ENCODE measurements at places on chromosomes 3 and 15.

DNA sequence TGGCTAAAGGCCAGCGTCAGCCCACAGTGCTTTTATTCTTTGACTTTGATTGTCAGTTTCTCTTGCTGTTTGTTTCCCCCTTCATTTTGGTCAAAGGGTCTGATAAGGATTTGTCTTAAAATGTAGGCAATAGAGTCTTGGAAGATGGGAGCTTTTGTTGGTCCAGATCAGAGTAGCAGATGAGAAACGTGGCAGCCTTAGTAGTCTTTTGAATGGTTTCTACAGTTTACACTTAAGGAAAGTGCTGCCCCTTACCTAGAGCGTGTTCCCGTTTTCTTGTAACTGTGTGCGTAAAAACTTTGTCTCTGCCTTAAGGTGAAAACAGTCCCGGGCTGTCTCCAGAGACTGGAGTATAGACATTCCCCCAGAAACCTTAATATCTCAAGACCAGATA, 630 bp downstream of the LXN start:
- DNase-seq = no peak

DNA sequence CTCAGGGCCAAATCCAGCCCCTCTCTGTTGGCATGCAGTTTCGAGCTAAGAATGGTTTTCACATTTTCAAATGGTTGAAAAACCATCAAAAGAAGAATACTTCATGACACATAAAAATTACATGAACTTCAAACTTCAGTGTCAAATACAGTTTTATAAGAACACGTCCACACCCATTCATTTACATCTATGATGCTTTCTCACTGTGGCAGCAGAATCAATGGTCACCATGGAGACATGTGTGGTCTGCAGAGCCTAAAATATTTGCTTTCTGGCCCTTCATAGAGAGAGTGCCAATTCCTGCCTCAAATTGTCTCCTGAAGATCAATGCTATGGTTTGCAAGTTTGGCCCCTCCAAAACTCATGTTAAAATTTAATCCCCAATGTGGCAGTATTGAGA, 405.8 kb downstream of the OCA2 start:
- DNase-seq = no peak

DNA sequence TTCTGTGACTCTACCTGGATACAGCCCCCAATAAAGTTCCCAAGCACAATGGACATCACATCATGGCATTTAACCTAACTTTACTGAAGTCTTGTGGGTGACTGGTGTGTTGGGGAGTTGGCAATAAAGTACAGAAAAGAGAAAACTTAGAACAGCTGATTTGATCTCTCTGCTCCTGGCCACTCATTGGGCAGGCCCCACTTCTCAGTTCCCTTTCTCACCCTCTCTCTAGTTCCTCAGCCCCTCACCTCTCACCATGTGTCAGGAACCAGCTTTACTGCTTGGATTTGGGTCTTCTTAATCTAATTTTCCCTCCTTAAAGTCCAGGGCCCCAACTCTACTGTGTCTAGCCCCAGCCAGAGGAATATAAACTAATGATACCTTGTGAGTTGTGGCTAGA, 713 bp upstream of the MUC13 start:
- no peak for DNase-seq

DNA sequence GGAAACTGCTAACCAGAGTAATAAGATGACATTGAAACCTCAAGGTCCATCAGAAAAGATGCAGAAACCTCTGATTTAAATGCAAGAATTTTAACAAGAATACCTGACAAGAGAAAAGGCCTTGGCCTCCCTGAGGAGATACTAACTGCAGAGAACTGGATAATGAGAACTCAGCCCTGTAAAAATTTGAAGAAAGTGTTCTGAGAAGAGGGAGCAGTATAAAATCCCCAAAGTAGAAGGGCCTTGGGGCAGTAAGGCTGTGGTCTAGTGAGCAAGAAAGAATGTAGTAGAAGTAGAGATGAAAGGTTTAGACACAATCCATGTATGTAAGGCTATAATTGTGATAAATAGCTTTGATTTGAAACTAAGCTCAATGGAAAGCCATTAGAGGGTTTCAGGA, 394.1 kb downstream of the ZBBX start:
- no peak for DNase-seq

- no peak for DNase-seq
Measured at GRCh38 chr3:178159691-178160220, 376.5 kb upstream of the KCNMB2 start.

GRCh38 chr3:164371681-164372080, 706.6 kb downstream of the SI start:
- no peak for DNase-seq

DNA sequence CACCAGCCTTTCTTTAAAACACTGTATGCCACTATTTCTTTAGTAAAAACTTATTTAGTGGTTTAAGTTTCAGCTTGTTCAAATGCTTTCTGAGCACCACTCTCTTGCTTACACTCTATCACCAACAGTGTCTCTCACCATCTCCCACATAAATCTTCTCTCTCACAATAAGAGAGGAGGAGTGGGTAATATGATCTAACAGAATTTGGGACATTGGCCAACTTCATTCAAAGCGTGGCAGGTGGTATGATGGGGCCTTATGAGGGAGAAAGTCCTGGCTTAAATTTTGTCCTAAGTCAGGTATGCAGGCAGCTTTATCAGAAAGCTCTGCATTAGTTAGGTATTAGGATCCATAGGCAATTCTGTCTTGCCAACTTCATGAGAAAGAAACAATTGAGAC, 1132.5 kb downstream of the TUSC7 start:
- DNase-seq = no peak

DNA sequence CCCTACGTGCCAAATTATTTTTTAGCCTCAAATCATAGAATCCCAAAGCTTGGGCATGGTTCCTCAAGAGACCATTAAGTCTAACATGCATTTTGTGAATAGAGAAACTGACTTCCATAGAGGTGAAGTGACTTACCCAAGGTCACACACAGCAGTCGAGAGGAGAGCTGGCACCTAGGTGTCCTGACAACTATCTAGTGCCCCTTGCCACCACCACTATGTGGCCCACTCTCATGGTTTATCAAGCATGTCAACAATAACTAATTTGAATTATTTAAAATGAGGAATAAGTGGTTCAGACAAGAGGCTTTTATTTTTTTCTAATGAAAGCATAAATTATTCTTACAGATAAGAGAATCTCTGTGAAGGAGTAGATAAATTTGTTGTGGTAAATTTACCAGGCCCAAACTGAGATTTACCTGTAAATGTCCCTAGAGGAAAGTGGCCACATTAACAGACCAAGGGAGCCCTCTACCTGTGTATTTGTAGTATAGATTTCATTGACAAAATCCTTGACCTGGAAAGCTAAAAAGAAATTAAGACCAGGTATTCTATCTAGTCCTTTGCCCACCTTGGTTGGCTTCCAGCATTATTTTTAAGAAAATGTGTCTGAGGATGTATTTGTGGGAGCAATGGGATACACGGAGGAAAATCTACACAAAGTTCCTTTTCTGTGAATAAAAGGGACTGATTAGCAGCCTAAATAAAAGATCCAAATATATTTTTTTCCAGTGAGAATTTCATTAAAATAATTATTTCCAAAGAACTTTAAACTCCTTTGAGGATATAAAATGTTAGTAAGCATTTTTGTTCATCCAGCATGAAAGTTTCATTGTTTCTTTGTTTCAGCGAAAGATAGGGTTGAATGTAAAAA, 49.1 kb downstream of the IQCH start:
- DNase-seq = no peak

DNA sequence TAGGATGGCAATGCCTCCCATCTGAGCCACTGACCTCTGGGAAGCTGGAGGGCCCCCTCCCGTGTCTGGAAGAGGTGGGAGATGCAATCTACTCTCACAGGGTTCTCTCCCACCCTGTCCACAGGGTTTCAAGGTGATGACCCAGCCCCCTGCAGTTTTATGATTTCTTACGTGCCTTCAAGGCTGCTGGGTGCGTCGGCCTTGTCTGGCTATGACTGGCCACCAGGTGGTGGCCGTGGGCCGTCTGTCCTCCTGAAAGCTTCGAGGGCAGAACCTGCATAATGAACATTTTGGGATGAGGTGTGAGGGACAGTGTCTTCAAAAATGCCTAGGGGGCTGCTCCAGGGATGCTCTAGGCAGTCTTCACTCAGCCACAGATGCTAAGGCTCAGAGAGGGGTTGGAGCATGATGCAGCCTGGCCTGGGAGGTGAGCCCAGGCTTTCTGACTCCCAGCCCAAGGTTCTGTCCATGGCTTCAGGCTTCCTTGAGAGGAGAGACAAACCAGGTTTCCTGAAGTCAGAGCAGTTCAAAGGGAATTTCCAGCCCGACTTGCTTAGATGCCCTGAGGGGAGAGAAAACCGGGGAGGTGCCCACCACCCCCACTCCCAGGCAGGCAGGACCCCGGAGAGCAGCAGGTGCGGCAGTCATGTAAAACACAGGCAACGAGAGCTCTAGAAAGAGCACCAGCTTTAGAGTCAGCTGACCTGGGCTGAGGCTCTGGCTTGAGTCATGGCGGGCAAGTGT, 18.7 kb downstream of the ISG20 start:
- DNase-seq = peak; percentile 27

DNA sequence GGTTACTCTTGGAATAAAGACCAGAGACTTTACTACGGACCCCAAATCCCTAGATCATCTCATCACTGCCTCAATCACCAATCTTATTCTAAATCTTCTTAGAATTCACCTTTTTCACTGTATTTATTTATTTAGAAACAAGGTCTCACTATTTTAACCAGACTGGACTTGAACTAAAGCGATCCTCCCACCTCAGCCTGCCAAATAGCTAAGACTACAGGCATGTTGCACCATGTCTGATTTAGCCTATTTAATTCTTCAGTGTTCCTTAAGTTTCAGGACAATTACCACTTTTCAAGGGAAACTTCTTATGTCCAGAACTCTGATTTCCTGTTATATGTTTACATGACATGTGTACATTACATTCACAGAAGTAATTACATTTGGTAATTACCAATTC, 238.0 kb upstream of the COL8A1 start:
- DNase-seq = no peak

DNA sequence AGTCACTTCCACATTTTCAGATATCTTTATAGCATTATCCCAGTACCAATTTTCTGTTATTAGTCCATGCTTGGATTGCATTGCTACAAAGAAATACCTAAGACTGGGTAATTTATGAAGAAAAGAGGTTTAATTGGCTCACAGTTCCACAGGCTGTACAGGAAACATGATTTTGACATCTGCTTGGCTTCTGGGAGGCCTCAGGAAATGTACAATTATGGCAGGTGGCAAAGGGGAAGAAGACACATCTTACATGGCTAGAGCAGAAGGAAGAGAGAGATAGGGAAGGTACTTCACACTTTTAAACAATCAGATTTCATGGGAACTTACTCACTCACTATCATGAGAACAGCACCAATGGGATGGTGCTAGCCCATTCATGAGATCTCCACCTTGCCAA, 172.3 kb upstream of the GPR149 start:
- no peak for DNase-seq

DNA sequence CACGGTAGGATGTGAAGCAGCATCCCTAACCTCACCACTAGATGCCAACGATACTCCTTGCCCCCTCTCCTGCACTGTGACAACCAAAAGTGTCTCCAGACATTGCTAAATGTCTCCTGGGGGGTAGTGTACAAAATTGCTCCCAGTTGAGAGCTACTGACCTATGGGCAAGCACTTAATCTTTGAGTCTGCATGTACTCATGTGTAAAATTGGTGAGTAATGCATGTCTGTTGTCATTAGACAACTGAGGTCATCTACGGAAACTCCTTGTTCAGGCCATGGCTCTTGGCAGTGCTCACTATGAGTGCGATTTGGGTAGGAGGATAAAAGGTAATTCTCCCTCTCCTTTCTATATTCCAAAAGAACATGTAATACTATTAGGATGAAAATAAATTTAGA, 29.2 kb downstream of the PDHB start:
- DNase-seq = no peak

- DNase-seq = no peak
Measured at GRCh38 chr3:14404186-14404585, 1.8 kb downstream of the SLC6A6 start.

- no peak for DNase-seq
Measured at GRCh38 chr3:5017925-5018531, 38.8 kb downstream of the BHLHE40 start.

GRCh38 chr3:138326866-138327595, 2.6 kb downstream of the NME9 start:
- no peak for DNase-seq

GRCh38 chr15:68783226-68784058, 37.3 kb downstream of the ANP32A start:
- peak; percentile 61 for DNase-seq

DNA sequence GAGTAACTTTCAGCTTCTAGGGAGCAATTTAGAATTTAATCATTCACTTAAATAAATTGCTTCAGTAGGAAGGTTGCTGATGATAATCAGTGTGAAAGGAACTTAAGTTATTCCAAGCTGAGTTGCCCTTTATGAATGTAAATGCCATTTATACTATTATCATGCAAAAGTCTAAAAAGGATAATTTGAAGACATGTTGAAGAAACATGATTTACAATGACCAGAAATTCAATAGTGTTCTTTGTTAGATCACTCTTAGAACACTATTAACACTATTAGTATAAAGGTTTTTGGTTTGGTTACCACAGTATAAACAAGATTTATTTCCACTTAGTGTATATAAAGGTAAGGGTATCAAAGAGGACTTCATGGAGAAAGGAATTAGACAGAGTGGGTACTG, 1.6 kb downstream of the OR4F6 start:
- DNase-seq = no peak

- no peak for DNase-seq
Measured at GRCh38 chr3:98182196-98182595, 15.7 kb downstream of the OR5H15 start.

GRCh38 chr15:52246686-52247431, 48.7 kb downstream of the MYO5C start:
- no peak for DNase-seq

DNA sequence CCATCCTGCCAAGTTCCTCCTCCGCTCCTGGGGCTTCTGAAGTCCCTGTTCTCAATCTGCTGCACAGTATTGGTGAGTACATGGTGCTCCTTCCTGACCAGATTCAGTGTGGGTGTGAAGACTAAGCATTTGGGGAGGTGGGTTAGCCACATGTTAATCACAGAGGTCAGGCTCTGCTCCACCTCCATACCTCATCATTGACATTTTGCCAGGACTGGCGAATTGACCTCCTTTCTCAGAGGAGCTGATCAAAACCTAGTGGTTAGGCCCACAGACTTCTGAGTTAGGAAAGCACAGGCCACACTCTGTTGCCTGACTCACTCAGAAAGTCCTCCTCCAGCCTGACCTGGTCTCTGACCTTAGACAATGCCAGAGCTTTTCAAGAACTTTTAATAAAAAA, 8.4 kb upstream of the RPS17 start:
- no peak for DNase-seq

DNA sequence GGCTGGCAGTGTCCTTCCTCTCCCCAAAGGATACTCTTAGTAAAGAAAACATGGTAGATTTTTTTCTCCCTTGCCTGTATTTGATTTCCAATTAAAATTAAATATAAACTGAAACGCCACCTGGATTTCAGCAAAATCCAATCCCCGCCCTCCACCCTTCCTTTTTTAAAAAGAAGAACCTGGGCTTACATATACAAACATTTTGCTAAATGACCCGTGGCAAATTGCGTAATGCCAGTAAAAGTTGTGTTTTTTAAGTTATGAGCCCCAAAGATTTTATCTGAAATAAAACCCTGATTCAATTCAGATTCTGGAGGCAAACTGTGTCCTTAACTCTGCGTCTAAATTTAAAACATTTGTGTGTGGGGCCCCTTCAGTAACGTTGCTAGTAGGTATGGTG, 403.0 kb downstream of the FOXP1 start:
- DNase-seq = no peak

All from activated CD4-positive, CD25-positive, alpha-beta regulatory T cell treated with anti-CD3 and anti-CD28 coated beads, Interleukin-2, amount 50 U/mL, for 72 hours (primary cell).